HTR-8/SVneo (cell line): ENCODE measurements at places on chromosomes 7 and 10.

DNA sequence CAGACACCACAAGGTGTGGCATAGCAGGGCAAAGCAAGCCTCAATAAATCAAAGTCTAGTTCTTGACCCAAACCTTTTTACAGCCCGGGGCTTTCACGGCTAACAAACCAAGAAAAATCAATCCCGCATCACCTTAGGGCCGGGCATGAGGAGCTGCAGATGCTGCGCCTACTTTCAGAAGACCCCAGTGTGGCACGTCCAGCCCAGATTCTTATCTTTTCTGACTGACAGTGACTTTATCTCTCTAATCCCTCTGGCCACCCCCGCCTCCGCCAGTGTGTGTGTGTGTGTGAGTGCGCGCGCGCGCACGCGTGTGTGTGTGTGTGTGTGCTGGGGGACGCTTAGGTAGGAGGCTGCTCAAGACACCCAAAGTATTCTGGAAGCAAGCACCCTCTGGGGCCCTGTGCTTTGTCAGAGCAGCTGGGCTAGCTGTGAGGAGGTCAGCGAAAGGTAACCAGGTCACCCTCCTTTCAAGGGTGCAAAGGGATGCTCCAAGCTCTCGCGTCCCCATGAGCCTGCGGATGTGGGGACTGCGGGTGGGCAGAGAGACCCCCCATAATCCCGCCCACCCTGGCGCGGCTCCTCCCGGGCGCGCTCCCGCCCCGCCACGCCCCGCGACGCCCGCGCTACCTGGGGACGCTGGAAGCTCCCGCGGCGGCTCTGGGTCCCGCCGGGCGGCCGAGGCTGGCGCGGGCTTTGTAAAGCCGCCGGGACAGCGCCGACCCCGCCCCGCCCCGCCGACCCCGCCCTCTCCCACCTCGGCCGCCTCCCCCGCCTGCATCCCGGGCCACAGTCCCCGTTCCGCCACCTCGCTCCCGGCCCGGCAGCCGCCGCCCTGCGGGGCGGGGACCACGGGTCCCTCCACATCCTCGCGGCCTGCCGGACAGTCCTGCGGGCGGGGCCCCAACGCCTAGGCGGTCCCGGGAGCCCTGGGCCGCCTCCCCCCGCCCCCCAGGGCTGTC lies 57.1 kb upstream of the RHOBTB1 start:
- DNase-seq: peak; percentile 27

- no peak for DNase-seq
Measured at GRCh38 chr7:135862586-135863340, 114.2 kb upstream of the FAM180A start.

- DNase-seq: no peak
Measured at GRCh38 chr7:34107276-34107675, 201.9 kb downstream of the BMPER start.

DNA sequence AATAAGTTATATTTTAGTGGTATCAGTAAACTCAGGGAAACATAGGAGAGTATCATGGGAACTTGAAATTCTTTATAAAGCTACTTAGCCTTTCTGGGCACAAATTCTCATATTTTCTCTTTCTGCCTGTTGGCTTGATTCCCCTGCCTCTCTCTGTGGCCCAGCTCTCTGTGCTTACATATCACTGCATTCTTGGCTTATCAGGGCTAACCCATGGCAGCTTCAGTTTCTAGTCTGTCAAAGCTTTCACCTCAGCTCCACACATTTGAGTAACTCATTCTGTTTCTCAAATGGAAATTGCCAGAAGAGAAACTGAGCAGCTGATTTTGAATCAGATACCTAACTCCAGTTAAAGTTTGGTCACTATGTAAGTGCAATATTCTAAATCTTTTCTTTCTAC lies 713.1 kb downstream of the DNAJB9 start:
- DNase-seq: no peak

DNA sequence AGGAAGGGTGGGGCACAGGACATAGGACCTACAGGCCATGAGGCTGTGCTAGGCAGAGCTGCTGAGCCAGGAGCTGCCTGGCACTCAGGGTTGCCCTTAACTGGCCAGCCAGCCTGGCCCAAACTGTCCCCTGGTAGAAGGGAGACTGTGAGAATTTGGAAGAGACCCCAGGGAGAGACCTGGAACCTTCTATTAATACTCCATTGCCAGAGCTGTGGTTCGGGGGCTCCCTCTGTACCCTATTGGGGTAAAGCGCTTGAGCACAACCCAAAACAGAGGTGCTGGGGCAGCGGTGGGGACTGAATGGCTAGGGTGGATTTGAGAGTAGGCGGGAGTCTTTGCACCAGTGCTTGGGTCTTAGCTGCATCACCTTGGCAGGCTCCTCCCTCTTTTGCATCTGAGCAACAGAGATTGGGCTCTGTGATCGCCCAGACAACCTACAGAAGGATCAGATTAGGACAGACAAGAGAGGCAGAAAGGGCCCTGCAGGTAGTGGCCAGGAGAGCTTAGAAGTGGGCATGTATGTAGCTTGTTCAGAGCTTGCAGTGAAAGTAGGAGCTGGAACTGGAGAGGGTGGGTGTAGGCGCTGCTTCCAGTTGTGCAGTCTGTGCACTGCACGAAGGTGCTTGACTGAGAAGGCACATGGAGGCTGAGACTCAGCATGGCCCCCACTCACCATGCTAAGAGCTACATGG lies 53.3 kb downstream of the ADCYAP1R1 start:
- DNase-seq: no peak

DNA sequence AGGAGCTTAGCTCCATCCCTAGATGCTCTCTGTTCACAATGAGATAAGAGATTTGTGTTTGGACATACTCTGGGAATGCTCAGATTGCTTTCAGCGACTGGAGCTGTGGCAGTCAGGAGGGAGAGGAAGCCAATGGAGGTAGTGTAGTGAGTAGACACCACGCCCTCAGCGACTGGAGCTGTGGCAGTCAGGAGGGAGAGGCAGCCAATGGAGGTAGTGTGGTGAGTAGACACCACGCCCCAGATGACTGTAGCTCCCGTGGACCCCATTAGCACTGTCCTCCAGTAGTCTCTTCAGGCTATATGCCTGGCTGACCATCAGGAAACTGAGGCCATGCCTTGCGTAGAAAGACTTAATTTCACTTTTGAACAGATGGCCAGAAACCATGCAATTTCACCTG lies 1033.8 kb downstream of the NRG3 start:
- no peak for DNase-seq

DNA sequence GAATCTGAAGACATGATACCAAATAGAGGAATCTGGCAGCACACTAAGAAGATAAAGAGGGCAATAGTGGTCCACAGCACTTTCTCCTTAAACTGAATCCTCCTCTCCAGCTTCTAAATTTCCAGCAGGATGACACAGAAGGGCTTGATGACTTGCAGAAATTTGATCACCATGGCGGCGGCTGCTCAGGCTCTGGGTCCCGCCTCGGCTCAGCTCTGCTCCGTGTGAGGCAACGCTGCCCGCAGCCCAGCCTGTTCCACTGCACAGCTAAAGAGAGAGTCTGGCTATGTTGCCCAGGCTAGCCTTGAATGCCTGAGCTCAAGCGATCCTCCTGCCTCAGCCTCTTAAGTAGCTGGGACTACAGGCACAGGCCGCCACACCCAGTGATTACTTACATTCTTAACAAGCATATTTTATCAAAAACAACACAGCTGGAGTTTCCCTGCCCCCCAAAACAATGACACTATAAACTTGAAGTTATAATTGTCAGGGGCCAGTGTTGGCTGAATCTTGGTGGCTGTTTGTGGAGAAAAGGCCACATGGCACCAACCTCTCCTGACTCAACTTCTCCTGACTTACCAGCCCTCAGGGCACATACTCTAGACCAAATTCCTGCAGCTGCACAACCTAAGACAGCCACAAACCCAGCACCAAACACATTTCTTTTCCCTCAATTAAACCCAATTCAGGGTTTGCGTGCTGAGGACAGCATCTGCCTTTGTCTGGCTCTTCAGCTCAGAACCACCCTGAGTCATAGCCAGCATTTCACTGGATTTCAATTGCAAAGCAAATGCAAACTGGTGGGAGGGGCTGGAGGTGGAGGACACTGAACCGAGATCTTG lies 11.6 kb upstream of the TNPO3 start:
- peak; percentile 36 for DNase-seq

- no peak for DNase-seq
Measured at GRCh38 chr7:90896458-90896857, 300.3 kb downstream of the CDK14 start.

DNA sequence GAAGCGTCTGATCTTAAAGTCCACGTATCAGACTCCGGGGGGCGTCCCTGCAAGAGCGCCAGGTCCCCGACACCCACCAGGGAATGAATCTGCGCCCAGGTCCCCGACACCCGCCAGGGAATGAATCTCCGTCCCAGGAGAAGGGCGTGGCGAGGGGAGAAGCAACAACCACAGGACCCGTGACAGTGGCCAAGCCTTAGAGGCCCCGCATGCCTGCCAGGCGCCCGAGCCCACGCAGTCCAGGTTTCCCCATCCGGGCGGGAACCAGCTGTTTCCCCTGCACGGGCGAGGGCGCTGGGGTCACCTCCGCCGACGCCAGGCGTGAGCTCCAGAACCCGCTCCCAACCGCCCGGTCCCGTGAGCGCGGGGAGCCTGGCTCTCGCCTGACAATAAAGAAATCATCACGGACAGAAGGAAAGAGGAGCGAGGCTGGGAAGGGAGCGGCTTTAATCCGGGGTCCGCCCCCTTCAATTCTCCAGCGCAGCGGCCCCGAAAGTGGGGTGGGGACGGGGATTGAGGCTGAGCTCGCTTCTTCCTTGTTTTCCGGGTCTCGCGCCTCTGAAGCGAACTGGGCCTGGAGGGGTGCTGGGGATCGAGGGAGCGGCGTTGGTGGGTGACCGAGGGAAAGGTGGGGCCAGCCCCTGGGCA lies 29.0 kb upstream of the BMS1 start:
- DNase-seq: no peak

DNA sequence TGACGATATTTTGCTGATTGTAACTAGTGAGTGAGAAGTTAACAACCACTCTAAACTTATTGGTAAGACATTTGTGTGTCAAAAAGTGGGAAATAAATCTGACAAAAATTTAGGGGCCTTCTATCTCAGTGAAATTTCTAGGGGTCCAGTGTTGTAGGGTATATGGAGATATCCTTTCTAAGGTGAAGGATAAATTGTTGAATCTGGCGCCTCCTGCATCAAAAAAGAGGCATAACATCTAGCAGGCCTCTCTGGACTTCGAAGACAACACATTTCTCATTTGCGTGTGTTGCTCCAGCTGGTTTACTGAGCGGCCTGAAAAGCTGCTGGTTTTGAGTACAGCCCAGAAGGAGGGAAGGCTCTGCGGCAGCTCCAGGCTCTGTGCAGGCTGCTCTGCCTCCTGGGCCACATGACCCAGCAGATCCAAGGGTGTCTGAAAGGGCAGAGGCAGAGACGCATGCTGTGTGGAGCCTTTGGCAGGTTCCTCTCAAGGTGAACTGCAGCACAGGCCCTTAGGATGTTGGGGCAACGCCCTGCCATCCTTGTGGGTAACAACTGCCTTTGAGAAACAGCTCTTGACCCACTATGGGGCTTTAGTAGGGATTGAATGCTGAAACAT lies 72.4 kb downstream of the LMBR1 start:
- DNase-seq: no peak

GRCh38 chr10:88465765-88466164 lies 117.4 kb downstream of the RNLS start:
- DNase-seq: no peak

DNA sequence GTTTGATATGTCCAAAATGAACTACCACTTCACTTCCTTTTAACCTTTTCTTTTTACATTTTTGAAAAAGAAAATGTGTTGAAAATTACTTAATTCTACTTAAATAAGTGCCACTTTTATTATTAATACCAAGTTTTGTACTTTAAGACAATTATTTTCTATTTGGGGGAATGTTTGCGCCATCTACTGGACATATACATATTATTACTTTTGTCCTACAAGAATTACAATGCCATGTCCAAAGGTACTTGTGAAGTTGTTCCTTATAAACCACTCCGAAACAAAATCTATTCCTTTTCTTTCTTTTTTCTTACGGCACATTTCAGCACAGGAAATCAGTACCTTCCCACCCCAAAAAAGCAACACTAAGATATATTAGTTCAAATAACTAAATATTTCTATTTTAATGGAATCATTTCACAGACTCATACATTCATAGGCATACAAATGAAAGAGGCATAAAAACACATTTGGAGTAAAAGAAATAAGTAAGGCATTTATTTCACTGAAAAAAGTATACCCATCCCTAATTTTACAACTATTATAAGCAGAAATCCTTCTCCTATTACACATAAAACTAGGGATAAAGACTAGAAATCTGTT lies 169.9 kb downstream of the RNF133 start:
- DNase-seq: peak; percentile 5

- no peak for DNase-seq
Measured at GRCh38 chr7:47581804-47582763, at the start of gene TNS3. TNS3 (minus strand) TSS chr7:47582111; CDS start chr7:47439636, 142,475 bp downstream.

GRCh38 chr7:70574314-70574834 lies 557.6 kb upstream of the GALNT17 start:
- DNase-seq: no peak

GRCh38 chr10:33621101-33621500 lies 286.6 kb upstream of the NRP1 start:
- no peak for DNase-seq

DNA sequence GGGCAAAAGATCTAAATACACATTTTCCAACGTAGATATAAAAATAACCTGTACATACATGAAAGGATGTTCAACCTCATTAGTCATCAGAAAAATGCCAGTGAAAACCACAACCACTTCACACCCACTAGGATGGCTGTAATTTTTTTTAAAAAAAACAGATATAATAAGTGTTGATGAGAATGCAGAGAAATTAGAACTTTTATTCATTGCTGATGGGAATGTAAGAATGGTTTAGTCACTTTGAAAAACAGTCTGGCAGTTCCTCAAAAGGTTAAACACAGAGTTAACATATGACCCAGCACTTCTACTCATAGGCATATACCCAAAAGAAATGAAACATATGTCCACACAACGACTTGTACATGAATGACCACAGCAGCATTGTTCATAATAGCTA lies 32.3 kb upstream of the PRKCQ start:
- DNase-seq: no peak

- peak; percentile 96 for DNase-seq
Measured at GRCh38 chr7:3922175-3922635, 621.2 kb downstream of the SDK1 start.

DNA sequence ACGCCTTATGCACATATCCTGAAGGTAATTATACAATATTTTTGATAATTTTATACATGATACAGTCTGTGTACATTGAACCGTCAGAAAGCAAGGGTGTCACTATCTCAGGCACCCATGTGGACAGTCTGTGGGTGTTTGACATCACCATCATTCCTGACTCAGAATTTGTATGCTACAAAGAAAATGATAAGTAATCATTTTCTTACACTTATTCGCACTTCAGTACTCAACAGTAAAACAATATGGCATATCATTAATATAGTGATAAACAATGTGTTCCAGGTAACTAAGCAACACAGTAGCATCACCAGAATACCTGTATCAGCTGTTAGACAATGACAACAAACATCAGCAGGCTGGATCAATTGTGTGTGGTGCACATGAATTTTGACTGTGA lies 17.9 kb downstream of the HECW1 start:
- no peak for DNase-seq

DNA sequence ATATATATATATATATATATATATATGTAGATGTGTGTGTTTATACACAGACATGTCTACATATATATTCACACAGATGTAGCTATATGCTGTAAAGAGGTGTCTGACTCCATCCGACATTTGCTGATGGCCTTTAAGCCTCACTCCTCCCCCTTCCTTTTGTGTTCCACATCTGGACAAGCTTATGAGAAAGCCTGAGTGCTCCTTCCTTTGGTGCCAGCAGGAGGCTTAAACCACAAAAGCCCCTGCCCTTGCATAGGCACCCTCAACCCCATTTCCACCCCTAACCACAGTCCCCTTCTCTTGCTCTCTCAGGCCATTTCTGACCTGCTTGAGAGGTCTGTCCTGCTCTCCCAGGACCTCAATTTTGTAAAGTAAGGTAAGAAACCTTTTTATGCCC lies 98.7 kb downstream of the SVOPL start:
- no peak for DNase-seq

- no peak for DNase-seq
Measured at GRCh38 chr10:114724716-114725106, 66.6 kb upstream of the ABLIM1 start.
